ENCODE measurements at places on chromosomes 5 and 9.
A peak's percentile ranks its signal among the peaks of the same experiment; 100 is the strongest.

GRCh38 chr9:133993635-133994253, 1.6 kb upstream of the VAV2 start:
- no peak for DNase-seq

GRCh38 chr9:110916403-110916802, 121.9 kb downstream of the LPAR1 start:
- DNase-seq: no peak

GRCh38 chr9:127567730-127568617, 44.1 kb upstream of the STXBP1 start:
- no peak for DNase-seq

GRCh38 chr9:136564379-136564988, 18.6 kb upstream of the NOTCH1 start:
- DNase-seq: no peak

- DNase-seq: no peak
These were observed 248.0 kb upstream of the KLF4 start for GRCh38 chr9:107737610-107737986.

- DNase-seq: no peak
These were observed 10.0 kb downstream of the LCP2 start for GRCh38 chr5:170287532-170287931.

GRCh38 chr9:106961623-106962022, 98.7 kb downstream of the ZNF462 start:
- DNase-seq: no peak

- peak; percentile 20 for DNase-seq
These were observed 95.8 kb upstream of the KLF9 start for GRCh38 chr9:70510157-70510770.

DNA sequence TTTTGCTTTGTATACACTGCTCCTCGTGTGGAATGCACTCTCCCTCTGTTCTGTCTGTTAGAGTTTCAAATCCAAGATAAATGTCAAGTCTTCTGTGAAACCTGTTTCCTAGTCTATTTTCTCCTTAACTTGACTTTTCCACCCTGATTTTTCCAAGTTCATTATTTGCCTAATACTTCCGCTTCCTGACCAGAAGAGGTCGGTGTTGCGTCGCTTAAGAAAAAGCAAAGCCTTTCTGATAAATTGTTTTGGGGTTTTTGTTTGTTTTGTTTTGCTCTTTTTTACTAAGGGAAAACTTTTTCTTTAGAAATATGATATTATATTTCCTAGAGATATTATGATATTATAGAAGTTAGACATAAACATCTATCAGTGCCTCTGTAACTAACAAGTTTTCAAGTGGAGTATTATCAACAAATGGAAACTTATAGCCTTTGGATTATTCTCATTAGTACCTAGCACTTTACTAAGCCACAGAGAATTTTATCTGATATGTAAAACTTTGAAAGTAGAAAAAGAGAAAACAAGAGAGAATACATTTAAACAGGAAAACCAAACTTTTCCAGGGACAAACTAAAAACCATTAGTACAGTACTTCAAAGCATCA, 55.8 kb downstream of the PHAX start:
- peak; percentile 58 for DNase-seq

- peak; percentile 23 for DNase-seq
These were observed 456.5 kb upstream of the ZNF608 start for GRCh38 chr5:125202871-125203438.

All from kidney tubule cell (primary cell).